ENCODE measurements at places on chromosomes 4 and X. TPM values are rescaled to one million over a fixed set of nuclear protein-coding genes. Genes with fewer than 3 reads are reported as not detected.

BMPR1B gene
- total RNA-seq = 2.0 TPM

GRCh38 chr4:73275318-73275654, 16.7 kb upstream of the ANKRD17 start:
- no peak for ATAC-seq

GRCh38 chrX:114101081-114101480, 482.8 kb upstream of the HTR2C start:
- no peak for ATAC-seq

DNA sequence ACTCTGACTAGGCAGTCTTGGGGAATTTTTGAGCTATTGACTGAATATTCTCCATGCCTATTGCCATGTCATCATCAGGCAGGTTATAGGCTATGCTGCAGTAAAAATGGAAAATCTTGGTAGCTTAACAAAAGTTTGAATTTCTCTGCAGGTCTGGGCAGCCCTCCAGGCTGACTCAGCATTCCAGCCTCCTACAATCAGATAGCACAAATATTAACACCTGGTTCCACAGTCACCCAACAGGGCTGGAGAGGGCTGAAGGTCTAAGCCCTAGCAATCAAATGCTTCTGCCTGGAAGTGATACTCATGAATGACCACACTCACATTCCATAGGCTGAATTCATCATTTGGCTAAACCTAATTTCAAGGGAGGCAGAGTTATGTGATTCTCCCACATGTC, 9.6 kb upstream of the PPP3CA start:
- peak; percentile 84 for ATAC-seq
